ENCODE measurements at places on chromosomes 3 and 15. TPM values are rescaled to one million over a fixed set of nuclear protein-coding genes. Genes with fewer than 3 reads are reported as not detected.
A peak's percentile ranks its signal among the peaks of the same experiment; 100 is the strongest.

The GOLGA6L9 gene
- total RNA-seq = 4.9 TPM

The TMEM266 gene
- not detected for total RNA-seq

The POPDC2 gene
- 5.0 TPM for total RNA-seq

The CLSTN2 gene
- total RNA-seq = 134 TPM

The LRRN1 gene
- total RNA-seq = 18.5 TPM

DNA sequence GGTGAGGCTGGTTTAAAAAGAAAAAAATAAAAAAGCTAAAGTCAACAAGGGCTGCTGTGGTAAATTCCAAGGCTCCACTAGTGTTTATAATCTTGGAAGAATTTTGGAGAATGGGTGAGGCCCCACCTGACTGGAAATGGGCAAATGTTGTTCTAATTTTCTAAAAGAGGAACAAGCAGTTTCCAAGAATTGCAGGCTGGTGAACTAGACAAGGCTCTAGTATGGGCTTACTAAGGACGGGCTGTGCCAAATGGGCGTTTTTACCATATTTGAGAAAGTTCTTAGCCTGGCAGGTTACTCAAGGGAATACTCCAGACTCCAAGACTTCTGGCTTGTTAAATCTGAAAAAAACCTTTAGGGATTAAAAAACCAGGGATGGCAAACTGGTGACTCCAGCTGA, 67.0 kb upstream of the ABHD2 start:
- no peak overlapping the region for H3K4me3 ChIP-seq
- no peaks in the 10 kb centered on the region for H3K36me3 ChIP-seq
- H3K27me3 ChIP-seq = no peaks in the 10 kb centered on the region
- DNase-seq = no peak
- peaks cover 7% of the 10 kb centered on the region for H3K4me1 ChIP-seq

DNA sequence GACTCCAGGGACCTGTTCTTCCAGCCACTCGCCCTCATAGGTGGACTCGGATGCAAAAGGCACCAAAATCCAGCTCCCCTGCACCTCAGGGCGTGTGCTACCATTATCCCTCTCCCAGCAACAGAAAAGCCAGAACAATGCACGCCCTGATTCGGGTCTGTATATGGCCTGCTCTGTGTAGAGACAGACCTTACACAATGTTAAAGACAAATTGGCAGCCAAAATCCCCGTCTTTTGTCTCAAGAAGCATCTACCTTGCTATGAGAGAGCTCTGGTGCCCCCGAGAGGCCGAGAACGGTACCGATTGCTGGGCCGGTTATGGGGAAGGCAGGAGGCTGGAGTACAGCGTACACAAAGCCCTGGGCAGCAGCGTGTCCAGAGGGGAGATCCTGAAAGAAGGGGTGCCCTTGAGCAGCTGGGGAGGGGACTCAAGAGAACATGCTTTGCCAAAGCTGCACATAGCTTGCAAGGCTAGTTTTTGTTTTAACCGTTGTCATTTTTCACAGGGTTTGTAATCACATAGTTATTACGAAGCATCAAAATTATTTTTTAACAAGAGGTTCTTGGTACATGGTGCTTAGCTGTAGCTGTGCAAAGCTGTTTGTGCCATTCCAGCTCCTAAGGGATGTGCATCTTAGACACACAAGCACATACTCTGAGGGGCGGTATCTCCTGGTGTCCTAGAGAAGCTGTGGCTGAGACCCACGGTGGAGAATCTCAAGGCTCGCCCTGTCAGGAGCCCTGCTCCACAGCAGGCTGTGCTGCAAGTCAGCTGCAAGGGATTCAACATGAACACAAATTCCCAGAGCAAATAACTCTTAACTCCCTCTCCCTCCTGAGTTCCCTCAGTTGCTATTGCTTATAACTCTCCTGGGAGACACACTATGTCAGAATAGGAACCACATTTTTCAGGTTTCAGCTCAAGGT, 461.5 kb upstream of the PPP2R3A start:
- no peak overlapping the region for H3K4me3 ChIP-seq
- peak; percentile 29 for DNase-seq
- H3K27ac ChIP-seq = no peak overlapping the region
- H3K36me3 ChIP-seq = no peaks in the 10 kb centered on the region

GRCh38 chr3:177126015-177126773, 71.1 kb downstream of the TBL1XR1 start:
- peaks cover 2% of the 10 kb centered on the region for H3K4me1 ChIP-seq
- no peaks in the 10 kb centered on the region for H3K36me3 ChIP-seq
- H3K27me3 ChIP-seq = no peaks in the 10 kb centered on the region
- no peak overlapping the region for H3K27ac ChIP-seq

DNA sequence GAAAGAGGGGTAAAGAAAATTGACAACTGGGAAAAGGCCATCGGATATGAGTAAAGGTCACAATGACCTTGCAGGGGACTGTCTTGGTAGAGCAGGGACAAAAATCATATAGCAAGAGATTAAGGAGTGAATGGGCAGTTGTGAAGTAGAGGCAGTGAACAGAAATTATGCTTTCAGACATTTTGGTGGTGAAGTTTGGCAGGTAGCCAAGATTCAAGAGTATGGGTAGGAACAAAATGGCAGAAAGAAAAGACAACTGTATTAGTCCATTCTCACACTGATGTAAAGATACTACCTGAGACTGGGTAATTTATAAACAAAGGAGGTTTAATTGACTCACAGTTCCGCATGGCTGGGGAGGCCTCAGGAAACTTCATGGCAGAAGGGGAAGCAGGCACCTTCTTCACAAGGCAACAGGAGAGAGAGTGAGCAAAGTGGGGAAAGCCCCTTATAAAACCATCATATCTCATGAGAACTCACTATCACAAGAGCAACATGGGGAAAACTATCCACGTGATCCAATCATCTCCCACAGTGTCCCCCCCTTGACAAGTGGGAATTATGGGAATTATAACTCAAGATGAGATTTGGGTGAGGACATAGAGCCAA, 84.0 kb downstream of the CGNL1 start:
- no peak for DNase-seq
- H3K36me3 ChIP-seq = no peaks in the 10 kb centered on the region
- no peak overlapping the region for H3K4me3 ChIP-seq
- H3K27ac ChIP-seq = no peak overlapping the region

- no peak overlapping the region for H3K4me3 ChIP-seq
- peaks cover 3% of the 10 kb centered on the region for H3K4me1 ChIP-seq
- no peaks in the 10 kb centered on the region for H3K27me3 ChIP-seq
- H3K27ac ChIP-seq = no peak overlapping the region
- H3K36me3 ChIP-seq = no peaks in the 10 kb centered on the region
- DNase-seq = no peak
These were observed 54.0 kb downstream of the MBNL1 start for GRCh38 chr3:152322756-152323155.

GRCh38 chr3:119779731-119780383, 2.0 kb upstream of the NR1I2 start:
- H3K36me3 ChIP-seq = no peaks in the 10 kb centered on the region
- no peaks in the 10 kb centered on the region for H3K27me3 ChIP-seq
- H3K4me1 ChIP-seq = no peaks in the 10 kb centered on the region
- no peak overlapping the region for H3K4me3 ChIP-seq
- DNase-seq = no peak

DNA sequence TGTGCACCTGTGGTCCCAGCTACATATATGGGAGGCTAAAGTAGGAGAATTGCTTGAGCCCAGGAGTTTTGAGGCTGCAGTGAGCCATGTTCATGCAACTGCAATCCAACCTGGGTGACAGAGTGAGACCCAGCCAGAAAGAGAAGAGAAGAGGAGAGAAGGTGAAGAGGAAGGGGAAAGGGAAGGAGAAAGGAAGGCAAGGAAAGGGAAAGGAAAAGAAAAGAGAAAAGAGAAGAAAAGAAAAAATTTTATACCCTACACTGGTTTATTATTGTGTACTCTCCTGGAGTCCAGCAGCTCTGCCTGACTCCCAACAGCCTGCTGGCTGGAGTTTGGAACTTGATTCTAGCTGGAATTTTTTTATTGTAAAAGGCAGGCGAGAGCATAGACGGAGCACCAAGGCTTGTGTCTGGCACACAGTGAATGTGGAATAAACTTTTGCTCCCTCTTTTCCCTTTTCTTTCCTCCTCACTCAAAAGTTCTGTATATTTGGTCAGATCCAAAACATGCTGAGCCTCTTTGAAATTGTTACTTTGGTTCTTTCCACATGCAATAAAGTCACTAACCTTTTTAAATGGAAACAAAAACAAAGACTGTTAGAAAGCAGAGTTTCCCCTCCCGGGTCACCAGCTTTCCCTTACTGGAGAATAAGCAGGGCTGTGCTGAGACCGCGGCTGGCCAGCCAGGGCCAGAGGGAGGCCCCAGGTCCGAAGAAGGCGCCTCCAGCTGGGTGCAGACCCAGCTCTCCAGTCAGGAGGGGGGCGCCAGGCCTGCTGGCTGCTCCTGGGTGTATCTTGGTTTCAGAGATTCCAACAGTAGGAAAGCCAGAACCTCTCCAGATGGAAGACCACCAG, 9.9 kb downstream of the THSD4 start:
- H3K27ac ChIP-seq = peak overlapping the region; percentile 60
- DNase-seq = peak; percentile 62
- no peak overlapping the region for H3K4me3 ChIP-seq
- H3K4me1 ChIP-seq = peaks cover 7% of the 10 kb centered on the region
- H3K27me3 ChIP-seq = no peaks in the 10 kb centered on the region

DNA sequence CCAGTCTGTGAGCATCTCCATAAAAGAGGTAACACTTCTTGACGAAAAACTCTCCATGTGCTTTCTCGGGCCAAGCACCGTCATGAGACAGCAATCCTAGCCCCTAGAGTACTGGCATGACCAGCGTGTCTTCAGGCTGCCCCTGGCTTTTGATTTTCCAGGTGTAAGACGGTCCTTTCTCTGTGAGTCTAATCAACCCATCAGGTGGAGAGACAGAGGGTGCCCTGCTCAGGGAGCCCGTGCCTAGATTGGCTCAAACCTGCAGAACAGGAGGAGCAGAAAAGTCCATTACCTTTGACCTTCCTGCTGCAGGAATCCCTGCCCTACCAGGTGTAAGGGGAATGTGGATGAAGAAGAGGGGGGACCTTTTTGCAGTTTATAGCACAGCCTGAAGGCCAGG, 109.5 kb upstream of the CHRM5 start:
- H3K4me1 ChIP-seq = no peaks in the 10 kb centered on the region
- H3K27me3 ChIP-seq = no peaks in the 10 kb centered on the region
- DNase-seq = no peak
- no peaks in the 10 kb centered on the region for H3K36me3 ChIP-seq

- no peaks in the 10 kb centered on the region for H3K27me3 ChIP-seq
- peaks cover 22% of the 10 kb centered on the region for H3K4me1 ChIP-seq
- peak; percentile 29 for DNase-seq
- H3K36me3 ChIP-seq = no peaks in the 10 kb centered on the region
These were observed 11.3 kb downstream of the CSRNP1 start for GRCh38 chr3:39142067-39142466.

GRCh38 chr3:191244242-191244867, 45.3 kb downstream of the OSTN start:
- DNase-seq = no peak
- H3K4me1 ChIP-seq = no peaks in the 10 kb centered on the region
- no peaks in the 10 kb centered on the region for H3K27me3 ChIP-seq
- no peaks in the 10 kb centered on the region for H3K36me3 ChIP-seq

- no peaks in the 10 kb centered on the region for H3K36me3 ChIP-seq
- no peak for DNase-seq
- H3K4me1 ChIP-seq = no peaks in the 10 kb centered on the region
- no peak overlapping the region for H3K27ac ChIP-seq
- no peak overlapping the region for H3K4me3 ChIP-seq
These were observed 150.7 kb downstream of the FOXB1 start for GRCh38 chr15:60154764-60155325.

GRCh38 chr3:124133366-124133940, 141.5 kb upstream of the ROPN1 start:
- H3K4me1 ChIP-seq = peaks cover 10% of the 10 kb centered on the region
- H3K36me3 ChIP-seq = no peaks in the 10 kb centered on the region
- no peaks in the 10 kb centered on the region for H3K27me3 ChIP-seq
- no peak overlapping the region for H3K4me3 ChIP-seq
- H3K27ac ChIP-seq = no peak overlapping the region
- no peak for DNase-seq

- no peak overlapping the region for H3K4me3 ChIP-seq
- H3K27ac ChIP-seq = no peak overlapping the region
- no peak for DNase-seq
- peaks cover 6% of the 10 kb centered on the region for H3K4me1 ChIP-seq
- no peaks in the 10 kb centered on the region for H3K27me3 ChIP-seq
- no peaks in the 10 kb centered on the region for H3K36me3 ChIP-seq
These were observed 23.1 kb downstream of the STIMATE start for GRCh38 chr3:52874160-52874701.

DNA sequence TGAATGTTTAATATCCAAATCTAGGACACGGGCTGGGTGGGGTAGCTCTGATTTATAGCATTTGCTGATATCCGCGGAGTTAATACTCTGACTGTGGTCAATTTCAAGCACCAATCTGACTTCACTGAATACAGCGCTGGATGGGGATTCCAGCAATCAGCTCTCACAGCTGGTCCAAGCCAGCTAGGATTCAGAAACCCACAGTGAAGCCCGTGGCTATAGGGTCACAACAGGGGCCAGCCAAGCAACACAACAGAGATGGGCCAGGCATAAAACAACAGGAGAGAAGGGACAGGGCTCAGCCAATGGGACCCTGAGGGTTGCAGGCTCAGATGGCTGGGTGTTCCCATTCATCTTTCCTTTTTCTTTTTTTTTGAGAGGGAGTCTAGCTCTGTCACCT, 5.4 kb upstream of the LMAN1L start:
- H3K27ac ChIP-seq = no peak overlapping the region
- H3K27me3 ChIP-seq = no peaks in the 10 kb centered on the region
- H3K36me3 ChIP-seq = no peaks in the 10 kb centered on the region
- DNase-seq = no peak
- no peak overlapping the region for H3K4me3 ChIP-seq
- no peaks in the 10 kb centered on the region for H3K4me1 ChIP-seq

- no peaks in the 10 kb centered on the region for H3K36me3 ChIP-seq
- no peak overlapping the region for H3K4me3 ChIP-seq
- H3K27me3 ChIP-seq = no peaks in the 10 kb centered on the region
- no peaks in the 10 kb centered on the region for H3K4me1 ChIP-seq
These were observed 44.7 kb downstream of the FBLN2 start for GRCh38 chr3:13593615-13594014.

DNA sequence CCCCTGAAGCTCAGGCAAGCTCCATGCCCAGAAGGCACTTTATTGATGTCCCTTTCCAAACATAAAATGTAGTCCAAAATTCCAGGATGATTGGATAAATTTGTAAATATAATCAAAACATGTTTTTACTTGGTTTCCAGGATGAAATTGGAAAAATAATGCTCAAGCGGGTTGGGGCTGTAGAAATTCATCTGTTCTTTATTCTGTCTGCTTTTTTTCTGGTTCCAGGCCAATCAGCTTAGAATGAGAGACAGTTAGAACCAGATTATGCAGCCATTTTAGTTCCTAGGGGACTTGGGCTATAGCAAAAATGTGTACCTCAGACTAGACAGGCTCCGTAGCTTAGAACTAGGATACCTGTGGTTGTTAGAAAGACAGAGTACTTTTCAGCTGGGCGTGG, 450.8 kb downstream of the MCTP2 start:
- no peak overlapping the region for H3K4me3 ChIP-seq
- DNase-seq = no peak
- H3K4me1 ChIP-seq = no peaks in the 10 kb centered on the region
- H3K27ac ChIP-seq = no peak overlapping the region
- H3K27me3 ChIP-seq = no peaks in the 10 kb centered on the region
- H3K36me3 ChIP-seq = no peaks in the 10 kb centered on the region

DNA sequence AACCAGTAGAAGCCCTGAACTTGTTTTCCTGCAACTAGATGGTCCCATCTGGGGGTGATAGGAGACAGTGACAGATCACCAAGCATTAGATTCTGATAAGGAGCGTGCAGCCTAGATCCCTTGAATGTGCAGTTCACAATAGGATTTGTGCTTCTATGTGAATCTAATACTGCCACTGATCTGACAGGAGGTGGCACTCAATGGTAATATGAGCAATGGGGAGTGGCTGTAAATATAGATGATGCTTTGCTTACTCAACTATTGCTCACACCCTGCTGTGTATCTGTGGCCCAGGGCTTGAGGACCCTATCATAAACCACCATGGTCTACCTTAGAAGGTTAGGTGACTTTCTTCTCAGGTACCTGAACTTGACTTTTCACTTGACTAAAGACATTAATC, 417.1 kb upstream of the ARHGEF26 start:
- no peaks in the 10 kb centered on the region for H3K4me1 ChIP-seq
- H3K4me3 ChIP-seq = no peak overlapping the region
- no peak for DNase-seq

Measured in ovary (tissue), 10 donors.